ENCODE measurements at places on chromosomes 16 and 17.
A peak's percentile ranks its signal among the peaks of the same experiment; 100 is the strongest.

DNA sequence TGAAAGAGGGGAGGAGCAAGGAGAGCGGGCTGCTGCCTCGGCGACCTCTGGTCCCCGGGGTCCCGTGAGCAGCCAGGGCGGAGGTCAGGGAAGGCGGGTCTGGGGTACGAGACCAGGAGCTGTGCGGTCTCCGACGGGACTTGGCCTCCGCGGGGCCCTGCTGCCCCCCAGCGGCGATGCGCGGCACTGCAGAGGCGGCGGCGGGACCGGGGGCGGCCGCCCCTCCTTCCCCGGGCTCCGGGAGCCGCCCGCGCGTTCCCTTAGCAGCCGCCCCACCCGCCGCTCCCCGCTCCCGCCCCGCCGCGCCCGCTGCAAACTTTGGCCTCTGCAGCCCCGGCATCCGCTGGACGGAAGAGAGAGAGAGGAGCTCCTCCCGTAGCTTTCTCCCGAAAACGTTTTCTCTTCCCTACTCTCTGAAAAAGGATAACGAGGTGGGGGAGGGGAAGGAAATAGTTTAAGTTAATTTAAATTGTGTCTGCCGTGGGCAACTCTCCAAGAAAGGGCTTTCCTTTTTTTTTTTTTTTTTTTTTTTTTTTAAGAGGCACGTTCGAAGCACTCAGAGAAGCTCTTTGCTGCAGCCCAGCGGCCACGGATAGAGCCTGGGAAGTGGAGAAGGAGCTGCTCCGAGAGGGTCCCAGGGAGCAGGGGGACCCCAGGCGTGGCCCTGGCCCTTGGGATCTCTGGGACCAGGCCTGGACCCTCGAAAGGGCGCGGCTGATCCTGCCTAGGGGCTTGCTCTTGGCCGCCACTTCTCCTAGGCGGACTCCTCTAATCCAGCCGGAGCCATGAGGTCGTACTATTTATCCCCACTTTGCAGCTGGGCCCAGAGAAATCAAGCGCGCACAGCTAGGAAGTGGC is 43.2 kb downstream of the C16orf82 start:
- DNase-seq, result peak; percentile 6

- no peak for DNase-seq
Measured at GRCh38 chr16:23403547-23403946, 49.4 kb downstream of the COG7 start.

DNA sequence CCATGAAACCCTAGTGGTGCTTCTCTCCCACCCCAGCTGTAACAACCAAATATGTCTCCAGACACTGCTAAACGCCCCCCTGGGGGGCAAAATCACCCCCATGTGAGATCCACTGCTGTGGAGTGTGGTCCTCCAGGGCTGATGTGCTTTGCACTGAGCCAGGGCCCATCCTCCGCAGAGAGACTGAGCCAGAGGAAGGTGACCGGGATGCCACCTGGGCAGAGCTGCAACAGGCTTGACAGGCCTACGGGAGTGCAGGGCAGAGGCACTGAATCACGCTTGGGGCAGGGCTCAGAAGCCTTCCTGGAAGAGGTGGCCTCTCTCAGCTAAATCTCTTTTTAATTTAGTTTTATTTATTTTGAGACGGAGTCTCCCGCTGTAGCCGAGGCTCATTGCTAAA is 4.4 kb downstream of the GJD3 start:
- DNase-seq, result no peak

- no peak for DNase-seq
Measured at GRCh38 chr16:24955975-24956731, 59.0 kb downstream of the ARHGAP17 start.

- no peak for DNase-seq
Measured at GRCh38 chr16:30006095-30006473, 4.7 kb downstream of the DOC2A start.

All from Kasumi-1 (cell line).